ENCODE measurements at places on chromosomes 4 and X. TPM values are rescaled to one million over a fixed set of nuclear protein-coding genes. Genes with fewer than 3 reads are reported as not detected.

DNA sequence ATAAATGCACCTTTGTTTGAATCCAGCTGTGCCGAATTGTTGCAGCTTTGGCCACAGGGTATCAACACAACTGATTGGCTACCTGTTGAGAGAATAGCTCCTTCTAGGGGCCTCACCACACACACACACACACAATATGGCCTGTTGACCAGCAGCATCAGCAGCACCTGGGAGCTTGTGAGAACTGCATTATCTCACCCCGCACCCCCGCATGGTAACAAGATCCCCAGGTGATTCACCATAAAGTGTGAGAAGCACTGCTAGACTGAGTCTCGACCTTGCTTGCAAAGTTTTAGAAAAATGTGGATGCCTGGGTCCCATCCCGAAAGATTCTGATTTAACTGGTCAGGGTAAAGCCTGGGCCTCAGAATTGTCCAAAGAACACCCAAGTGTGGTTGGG is 176.9 kb upstream of the PRPS2 start:
- DNase-seq = no peak

Gene TLL1
- total RNA-seq = not detected

DNA sequence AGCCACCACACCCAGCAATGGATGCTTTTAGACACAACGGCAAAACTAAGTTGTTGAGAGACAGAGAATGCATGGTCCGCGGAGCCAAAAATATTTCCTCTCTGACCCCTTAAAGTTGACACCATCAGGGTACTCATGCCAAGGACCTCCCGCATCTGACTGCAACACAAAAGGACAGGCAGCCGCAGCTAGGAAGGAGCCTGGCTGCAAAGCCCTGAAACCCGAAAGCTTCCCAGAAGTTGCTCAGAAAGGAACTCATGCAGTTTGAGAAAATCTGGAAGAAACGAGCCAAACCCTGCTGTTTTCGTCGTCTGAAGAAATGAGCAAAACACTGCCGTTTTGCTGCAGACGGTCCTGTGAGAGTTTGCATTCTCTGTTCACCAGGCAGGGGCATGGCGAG is 16.5 kb downstream of the DHRSX start:
- DNase-seq = peak; percentile 47

- no peak for DNase-seq
These were observed 67.1 kb downstream of the DTHD1 start for GRCh38 chr4:36348403-36348938.

- DNase-seq = peak; percentile 86
These were observed 9.5 kb downstream of the XPNPEP2 start for GRCh38 chrX:129748305-129748704.

Gene ARMCX4
- 2.3 TPM for total RNA-seq

DNA sequence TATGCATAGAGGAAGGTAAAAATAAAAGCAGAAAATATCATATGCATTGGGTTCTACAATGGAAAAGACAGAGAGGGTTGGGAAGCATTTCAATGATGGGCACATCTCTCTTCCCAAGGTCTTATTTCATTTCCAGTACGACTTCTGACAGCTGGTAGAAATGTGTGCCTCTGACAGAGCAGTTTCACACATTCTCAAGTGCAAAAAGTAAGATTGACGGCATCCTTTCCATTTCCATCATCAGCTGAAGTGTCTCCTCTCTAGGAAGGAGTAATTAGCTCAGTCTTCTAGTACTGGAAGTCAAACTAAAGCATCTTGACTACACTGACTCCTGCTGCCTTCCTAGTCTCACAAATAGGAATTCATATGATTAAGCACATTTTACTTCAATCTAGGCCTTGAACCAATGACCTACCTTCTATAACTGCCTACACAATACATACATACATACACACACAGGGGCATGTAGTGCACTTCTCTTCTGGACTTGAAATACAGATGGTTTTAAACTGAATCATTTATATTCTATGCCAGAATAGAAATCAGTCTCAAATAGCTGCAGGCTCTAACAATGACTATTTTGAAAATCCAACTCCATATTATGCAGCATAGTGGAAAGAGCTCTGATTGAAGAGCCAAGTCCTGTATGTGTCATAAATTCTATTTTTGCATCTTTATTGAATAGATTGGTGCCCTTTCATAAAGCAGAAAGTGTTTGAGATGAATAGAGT is 473.4 kb downstream of the INPP4B start:
- peak; percentile 66 for DNase-seq

GRCh38 chrX:155028129-155028528 is 1.5 kb downstream of the FUNDC2 start:
- DNase-seq = no peak

GRCh38 chrX:120269373-120270035 is 18.9 kb downstream of the ZBTB33 start:
- DNase-seq = peak; percentile 52

Gene HTN3
- total RNA-seq = not detected

Gene NEIL3
- 2.4 TPM for total RNA-seq

DNA sequence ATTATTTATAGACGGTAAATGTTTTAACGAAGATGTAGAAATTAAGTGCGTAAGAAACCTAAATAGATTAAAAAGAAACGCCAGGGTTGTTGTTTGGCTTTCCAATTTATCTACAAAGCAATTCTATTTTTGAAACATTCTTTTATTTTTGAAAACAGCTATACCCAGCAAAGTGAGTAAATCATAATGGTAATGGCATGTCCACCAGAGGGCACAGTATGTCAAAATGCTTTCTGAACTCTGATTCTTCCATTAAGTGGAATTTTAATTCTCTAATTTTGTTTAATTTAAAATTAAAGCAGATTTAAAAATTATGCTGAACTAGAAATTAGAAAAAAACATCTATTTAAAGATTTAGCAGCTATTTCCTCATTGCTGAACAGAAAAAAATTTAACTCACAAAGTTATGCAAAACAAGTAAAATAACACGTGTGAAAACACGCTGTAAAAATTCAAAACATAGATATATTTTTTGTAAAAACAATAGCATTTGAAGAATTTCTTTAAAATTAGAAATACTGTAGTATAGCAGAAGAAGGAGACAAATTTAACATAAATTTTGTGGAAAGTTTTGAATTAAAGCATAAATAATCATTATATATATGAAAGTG is 26.5 kb downstream of the RASSF6 start:
- peak; percentile 63 for DNase-seq

GRCh38 chrX:150847088-150847487 is 51.4 kb downstream of the CD99L2 start:
- DNase-seq = no peak

DNA sequence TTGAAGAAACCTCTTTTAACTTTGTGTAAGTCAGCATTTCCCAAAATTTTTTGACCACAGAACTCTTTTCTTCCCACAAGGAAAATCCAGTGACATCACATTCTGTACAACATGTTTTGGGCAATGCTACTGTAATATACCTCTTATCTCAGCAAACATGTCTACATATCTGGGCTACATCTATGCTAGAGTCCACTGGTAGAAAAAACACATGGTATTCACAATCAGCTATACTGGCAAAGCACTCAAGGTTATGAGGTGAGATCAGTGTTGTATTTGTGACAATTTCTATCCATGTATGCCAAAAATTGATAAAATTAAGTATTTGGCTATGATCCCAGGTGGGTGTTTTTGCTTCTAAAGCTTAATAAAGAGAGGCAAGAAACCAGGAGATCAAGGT is 98.0 kb downstream of the ATP11C start:
- no peak for DNase-seq

Gene POU4F2
- not detected for total RNA-seq

DNA sequence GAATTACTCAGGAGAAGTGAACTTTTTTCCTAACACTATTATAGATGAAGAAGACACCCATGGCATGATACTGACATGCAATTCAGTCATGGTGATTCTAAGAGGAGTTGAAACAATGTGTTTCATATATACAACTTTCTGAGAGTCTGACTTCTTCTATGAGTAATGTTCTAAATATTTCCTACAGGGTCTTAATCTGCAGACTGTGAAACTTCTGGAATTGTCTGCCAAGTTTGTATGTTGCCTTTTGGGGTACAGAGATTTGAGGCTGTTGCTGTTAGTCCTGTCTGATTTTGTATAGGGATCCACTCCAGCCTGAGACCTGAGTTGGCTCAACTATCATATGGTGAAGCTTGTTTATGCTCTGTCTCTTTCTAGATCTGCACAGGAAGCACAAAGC is 160.6 kb upstream of the GATB start:
- DNase-seq = peak; percentile 59

DNA sequence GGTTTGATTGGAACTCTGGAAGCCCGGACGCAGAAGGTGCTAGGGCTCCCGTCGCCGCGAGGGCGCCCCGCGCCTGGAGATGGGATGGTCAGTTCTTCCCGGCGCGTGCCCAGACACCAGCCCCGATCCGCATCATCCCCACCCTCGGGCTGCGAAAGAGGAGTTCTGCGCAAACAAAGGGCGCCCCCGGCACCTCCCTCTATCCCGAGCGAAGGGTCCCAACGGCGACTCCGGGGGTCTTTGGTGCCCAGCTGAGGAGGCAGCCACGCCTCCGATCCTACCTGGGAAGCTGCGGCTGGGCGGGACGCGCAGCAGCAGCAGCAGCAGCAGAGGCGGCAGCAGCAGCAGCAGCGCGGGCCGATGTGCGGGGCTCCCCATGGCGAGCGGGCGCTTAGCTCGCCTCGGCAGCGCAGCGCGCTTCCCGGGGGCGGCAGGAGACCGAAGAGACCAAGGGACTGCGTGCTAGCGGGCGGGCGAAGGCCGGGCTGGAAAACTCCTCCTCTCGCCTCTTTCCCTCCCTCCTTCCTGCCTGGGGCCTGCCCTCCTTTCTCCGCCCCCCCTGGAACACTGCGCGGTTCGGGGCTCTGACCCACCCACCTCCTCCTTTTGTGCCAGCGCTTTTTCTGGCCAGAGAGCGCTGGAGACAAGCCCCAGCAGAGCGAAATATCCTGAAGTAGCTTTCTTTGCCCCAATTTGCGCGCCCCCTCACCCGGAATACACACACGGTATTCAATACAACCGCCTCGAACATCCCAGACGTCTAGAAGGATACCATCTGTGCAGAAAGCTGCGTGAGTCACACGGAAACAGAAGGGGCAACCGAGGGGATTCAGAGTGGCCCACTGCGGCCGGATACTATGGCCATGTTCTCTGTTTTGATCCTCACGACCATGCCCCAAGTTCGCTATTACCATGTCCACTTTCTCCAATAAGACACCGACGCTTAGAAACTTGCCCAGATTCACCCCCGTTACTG is at the start of gene SRPX:
Gene SRPX, minus strand, starts transcription at position 457 of the 976 bp plus-strand sequence. Its CDS starts 79 bp downstream, at position 378.
- DNase-seq = peak; percentile 60

Gene MAGEE1
- 1.1 TPM for total RNA-seq

DNA sequence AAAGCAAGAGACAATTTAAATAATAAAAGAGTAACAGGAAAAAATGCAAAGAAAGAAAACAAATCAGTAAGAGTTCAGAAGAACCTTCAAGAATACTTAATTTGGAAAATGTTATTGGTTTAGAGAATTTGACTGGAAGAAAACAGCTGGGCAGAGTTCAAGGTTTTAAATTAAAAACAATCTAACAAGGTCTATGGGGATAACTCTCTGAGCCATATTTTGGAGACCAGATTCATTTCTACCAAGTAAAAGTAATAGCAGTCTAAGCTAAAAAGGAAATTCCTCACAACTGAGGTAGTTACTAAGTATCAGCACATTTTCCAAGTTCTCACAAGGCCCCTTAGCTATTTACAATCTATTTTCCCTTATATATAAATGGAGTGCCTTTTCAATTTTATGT is 82.4 kb upstream of the TFDP3 start:
- no peak for DNase-seq

- DNase-seq = no peak
These were observed 80.5 kb upstream of the ADGRA3 start for GRCh38 chr4:22596409-22596808.

Gene USP27X
- total RNA-seq = 1.2 TPM

- peak; percentile 39 for DNase-seq
These were observed 250.4 kb upstream of the GIMD1 start for GRCh38 chr4:106618956-106619355.

DNA sequence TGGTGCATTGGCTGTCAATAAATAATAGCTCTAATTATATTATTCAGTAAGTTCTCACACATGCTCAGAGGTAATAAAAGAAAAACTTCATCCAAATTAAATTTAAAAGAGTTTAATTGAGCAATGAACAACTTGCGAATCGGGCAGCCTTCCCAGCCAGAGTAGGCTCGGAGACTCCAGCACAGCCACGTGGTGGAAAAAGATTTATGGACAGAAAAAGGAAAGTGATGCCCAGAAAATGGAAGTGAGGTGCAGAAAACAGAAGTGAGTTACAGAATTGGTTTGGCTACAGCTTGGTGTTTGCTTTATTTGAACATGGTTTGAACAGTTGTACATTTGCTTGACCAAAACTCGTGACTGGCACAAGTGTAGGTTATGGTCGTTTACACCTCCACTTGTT is 13.6 kb upstream of the BOD1L1 start:
- no peak for DNase-seq

Gene AKAP4
- not detected for total RNA-seq

- peak; percentile 23 for DNase-seq
These were observed 288.7 kb downstream of the CAMK2D start for GRCh38 chr4:113472864-113473263.

Gene BEX5
- total RNA-seq = not detected

GRCh38 chr4:87103086-87103485 is 117.3 kb downstream of the KLHL8 start:
- no peak for DNase-seq

Gene EPGN
- 0.86 TPM for total RNA-seq

Gene RTL3
- total RNA-seq = under 0.01 TPM

GRCh38 chr4:145957302-145957701 is 18.7 kb upstream of the ZNF827 start:
- no peak for DNase-seq

- DNase-seq = peak; percentile 55
These were observed 6.3 kb upstream of the TRPC5OS start for GRCh38 chrX:111869639-111870034.

Gene XK
- total RNA-seq = not detected

- no peak for DNase-seq
These were observed 18.6 kb upstream of the IL13RA2 start for GRCh38 chrX:115036029-115036428.

Gene CT47B1
- not detected for total RNA-seq

Gene ANTXR2
- total RNA-seq = 87.5 TPM

DNA sequence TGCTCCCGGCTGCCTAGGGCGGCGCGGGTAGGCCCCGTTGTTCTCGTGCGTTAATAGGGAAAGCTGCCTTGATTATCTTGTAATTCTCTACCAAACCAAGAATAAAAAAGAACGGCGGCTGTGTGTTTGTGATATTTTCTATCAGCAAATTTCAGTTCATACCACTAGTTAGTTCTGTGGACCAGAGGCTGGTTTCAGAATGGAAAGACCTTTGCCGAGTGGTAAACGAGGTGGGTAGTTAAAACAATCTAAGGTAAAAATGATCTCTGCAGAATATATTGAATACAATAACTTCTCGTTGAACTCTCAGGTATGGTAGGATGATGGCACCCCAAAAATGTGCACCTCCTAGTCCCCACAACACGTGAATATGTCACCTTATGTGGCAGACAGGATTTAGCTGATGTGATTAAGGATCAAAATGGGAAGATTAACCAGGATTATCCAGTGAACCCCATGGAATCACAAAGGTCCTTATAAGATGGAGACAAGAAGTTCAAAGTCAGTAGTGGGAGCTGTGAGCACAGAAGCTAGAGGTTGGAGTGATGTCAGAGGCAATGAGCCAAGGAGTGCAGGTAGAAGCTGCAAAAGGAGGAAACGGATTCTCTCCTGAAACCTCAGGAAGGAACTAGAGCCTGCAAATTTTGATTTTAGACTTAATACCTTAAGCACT is 574 bp upstream of the CFAP97 start:
- DNase-seq = peak; percentile 47

Measured in GM23248 (cell line).